ENCODE measurements at places on chromosomes 6 and 20. TPM values are rescaled to one million over a fixed set of nuclear protein-coding genes. Genes with fewer than 3 reads are reported as not detected.

GRCh38 chr6:155380666-155381332 is 66.5 kb upstream of the TFB1M start:
- DNase-seq = no peak

DNA sequence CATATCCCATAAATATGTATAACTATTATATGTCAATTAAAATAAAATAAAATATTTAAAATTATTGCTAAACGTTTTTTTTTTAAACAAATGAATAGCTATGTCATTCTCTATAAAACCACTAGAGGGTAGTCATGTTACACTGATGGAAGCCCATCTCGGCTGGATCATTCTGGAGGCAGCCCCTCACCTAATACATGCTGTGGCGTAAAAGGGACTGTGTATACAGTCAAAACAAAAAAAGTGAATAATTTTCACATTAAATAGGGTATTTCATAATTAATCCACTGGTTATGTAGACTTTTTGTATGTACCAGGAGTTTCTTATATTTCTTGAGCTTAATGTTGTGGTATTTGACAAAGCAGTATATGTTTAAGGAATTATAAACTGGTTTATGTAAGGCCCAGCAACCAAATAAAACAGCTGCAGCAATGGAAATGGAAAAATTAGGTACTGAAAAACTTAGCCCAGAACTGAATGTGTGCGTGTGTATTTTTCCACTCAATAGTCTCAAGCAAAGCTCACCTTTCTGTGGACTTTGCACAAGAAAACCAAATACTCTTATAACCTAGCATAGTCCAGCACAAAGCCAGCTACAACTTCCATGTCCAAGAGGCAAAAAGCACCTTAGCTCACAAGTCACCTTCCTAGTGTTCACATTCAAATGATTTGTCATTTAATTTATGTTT is 81.7 kb downstream of the COL9A1 start:
- no peak for DNase-seq

GRCh38 chr6:110816677-110817076 is 1.4 kb upstream of the CDK19 start:
- no peak for DNase-seq

- DNase-seq = peak; percentile 74
Observed at GRCh38 chr6:20001286-20001685, 164.1 kb downstream of the ID4 start.

- DNase-seq = no peak
Observed at GRCh38 chr6:1619098-1619672, 9.5 kb downstream of the FOXC1 start.

The NKAPL gene
- total RNA-seq = 3.7 TPM

DNA sequence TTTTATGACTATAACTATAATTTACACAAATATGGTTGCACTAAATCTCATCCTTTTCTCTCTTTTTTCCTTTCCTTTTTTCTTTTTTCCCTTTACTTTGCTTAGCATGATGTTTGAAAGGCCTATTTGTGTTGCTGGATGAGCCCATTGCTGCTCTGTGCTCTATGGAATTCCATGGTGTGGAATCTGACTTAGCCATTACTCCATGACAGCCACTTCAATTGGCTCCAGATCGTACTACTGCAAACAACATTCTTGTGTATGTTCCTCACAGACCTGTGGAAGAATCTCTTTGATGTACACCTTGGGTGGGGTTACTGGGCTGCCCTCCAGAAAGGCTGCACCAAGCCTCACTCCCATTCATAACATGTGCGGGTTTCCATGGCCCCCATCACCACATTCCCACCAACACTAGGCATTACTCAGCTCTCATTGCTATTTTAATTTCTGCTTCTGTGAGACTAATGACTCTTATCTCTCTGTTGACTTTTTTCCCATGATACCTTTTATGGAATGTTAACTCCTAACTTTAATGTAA is 979.0 kb downstream of the KIF16B start:
- DNase-seq = no peak

The PSORS1C2 gene
- total RNA-seq = not detected

DNA sequence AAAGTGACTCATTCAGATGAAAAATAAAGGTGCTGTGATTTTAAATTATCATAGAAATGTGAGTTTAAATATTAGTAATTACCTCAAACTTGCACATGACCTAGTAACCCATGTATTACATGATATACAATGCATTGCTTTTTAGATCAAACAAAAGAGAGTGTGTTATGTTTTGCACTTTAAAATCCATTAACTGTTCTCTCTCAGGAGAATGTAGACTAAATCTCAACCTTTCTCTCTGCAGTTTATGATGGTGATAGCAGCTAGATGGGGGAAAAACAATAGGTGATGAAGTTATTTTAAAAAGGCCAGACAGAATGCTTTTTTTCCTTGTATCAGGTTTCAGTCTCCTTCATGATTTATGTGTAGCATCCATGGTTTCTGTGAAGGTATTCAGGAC is 404.4 kb upstream of the RNF217 start:
- DNase-seq = no peak

- DNase-seq = no peak
Observed at GRCh38 chr6:126773112-126773805, 345.2 kb upstream of the RSPO3 start.

DNA sequence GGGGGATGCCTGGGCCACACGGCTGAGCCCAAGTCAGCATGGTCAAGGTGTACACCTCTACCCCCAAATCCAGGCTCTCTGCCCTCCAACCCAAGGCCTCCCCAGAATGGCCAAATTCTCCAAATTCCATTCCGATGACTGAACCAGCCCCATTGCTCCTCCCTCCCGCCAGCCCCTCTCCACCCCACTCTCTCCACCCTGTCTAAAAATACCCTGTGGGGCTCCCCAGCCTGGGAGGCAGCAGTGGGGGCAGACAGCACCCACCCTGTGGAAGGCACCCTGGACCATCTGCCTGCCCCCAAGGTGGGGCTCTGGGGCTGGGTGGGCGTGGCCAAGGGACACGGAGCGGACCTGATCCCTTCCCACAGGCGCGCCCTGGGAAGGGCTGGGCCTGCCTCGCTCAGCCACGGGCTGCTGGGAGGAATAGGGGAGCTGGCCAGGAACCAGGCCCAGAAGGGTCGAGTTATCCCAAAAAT is 11.4 kb downstream of the TEAD3 start:
- DNase-seq = no peak

The CALHM4 gene
- total RNA-seq = not detected

- no peak for DNase-seq
Observed at GRCh38 chr6:118632359-118632758, 19.0 kb downstream of the CEP85L start.

DNA sequence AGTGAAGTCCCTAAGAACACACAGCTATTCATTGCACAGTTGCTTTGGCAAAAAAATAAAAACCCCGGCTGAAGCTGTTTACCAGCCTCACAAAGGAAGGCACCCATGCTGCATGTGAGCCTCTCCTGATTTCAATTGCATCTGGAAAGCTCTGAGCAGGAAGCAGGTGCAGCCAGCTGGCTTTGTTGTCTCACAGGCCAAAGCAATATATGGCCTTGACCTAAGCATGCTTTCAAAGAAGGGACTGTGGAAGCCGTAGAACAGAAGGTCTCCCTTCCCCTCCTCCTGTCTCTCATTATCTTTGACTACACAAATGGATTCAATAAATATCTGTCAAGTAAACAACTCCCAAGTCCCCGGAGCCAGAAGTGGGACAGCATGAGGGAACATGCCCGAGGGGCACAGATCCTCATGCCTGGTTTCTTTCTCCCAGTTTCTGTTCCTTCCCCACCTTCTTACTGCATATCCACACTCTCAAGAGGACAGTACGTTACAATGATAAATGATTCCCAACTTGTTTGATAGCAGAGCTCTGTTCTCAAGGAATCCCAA is 57.2 kb upstream of the PCSK2 start:
- no peak for DNase-seq

The GMPR gene
- 69.7 TPM for total RNA-seq

DNA sequence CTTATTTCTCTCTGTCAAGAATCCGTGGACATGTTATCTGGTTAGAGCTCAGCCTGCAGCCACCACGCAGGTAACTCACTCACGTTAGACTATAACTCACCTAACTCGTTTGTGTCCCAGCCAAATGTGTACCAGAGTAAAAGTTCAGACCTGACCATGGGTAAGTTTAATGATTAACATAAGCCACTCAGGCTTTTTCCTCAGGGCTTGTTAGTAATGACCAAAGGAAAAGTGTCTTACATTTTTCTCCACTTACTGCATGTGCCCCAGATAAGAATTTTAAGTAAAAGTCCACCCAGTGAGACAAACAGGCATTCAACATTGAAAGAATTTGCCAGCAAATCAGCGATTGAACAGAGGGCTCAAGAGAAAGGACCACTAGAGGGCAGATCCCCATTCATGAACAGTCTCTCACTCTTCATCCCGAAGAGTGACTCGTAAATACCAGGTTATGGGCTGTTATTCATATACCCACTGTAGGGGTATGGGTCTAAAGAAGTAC is at the start of gene PKHD1:
TSS of gene PKHD1 (minus strand) at position 116 of the 502 bp plus-strand sequence. CDS start 2,680 bp downstream, outside the sequence.
- DNase-seq = no peak

GRCh38 chr6:149314325-149314905 is 3.1 kb upstream of the TAB2 start:
- no peak for DNase-seq

- DNase-seq = no peak
Observed at GRCh38 chr20:63145156-63145555, 70.8 kb downstream of the YTHDF1 start.

GRCh38 chr20:32429745-32430360 is 71.7 kb downstream of the ASXL1 start:
- peak; percentile 83 for DNase-seq

The CSE1L gene
- 41.3 TPM for total RNA-seq

GRCh38 chr6:71473926-71474325 is 185.3 kb downstream of the OGFRL1 start:
- DNase-seq = peak; percentile 93

- DNase-seq = no peak
Observed at GRCh38 chr6:115570331-115570730, 490.4 kb downstream of the FRK start.

The BPIFB4 gene
- not detected for total RNA-seq

GRCh38 chr6:54992789-54993188 is 146.2 kb downstream of the FAM83B start:
- no peak for DNase-seq

GRCh38 chr20:46243707-46244628 is 64.3 kb downstream of the CDH22 start:
- DNase-seq = no peak

The OR11A1 gene
- total RNA-seq = not detected

DNA sequence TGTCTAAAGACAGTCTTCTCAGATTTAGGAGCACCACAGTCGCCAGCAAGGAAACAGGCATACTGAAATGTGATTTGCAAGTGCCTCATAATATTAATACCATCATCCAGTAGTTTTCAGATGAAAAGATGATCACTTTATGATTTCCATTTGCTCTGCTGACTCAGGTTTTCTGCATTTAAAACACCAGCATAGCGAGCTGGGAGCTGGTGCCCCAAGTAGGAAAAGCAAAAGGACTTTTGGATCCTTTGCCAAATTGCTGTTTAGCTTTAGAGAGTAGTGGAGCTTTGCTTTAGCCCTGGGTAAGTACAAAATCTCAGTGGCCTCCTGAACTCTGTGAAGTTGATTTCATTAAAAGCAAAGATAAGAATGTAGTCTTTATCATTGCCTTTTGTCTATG is 78.5 kb downstream of the JAG1 start:
- no peak for DNase-seq

DNA sequence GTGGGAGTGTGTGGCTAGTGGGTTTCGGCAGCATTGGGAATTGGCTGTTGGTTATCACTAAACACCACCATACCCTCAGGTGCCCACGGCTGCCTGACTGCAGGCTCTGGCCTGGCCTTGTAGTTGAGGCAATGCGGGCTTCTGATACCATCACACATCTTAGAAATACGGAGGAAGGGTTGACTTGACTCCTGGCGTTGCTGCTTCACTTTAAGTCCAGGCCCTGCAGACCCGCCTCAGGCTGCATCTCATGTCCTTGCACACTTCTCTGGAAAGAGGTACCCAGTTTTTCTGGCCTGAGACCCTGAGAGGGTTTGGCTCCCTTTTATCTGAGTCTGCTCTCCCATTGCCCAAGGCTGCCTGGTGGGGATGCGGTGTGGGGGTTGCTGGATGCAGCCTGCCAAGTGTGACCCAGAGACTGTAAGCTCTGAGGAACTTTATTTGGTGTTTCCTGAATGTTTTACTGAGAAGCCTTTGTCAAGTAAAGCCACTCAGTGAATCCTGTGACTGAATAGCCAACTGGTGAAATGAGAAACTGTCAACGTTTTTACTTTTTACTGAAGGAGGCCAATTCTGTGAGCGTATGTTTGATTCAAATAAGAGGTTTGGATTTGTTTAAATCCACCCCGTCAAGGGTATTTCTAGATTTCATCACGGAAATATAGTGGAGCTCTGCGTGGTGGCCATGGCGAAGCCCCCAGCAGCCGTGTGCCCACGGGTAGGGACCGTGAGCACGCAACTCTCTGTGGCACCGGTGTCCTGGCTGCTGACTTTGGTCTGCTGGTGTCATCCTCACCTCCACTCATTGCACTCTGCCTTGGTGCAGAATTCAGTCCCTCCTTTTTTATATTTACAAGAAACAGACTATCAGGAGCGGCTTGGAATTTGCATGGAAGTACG is 160.1 kb downstream of the DTNBP1 start:
- no peak for DNase-seq

DNA sequence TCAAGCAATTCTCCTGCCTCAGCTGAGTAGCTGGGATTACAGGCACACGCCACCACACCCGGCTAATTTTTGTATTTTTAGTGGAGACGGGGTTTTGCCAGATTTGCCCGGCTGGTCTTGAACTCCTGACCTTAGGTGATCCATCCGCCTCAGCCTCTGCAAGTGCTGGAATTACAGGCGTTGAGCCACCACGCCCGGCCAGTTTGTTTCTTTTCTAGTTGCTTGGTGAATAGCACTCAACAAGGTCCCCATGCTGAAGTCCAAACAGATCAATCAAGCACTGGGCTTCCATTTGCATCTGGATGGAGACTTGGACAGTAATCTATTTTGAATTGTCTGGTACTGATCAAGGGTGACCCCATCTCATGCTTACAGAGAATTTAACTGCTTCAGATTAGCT is 108.9 kb upstream of the FOXO3 start:
- no peak for DNase-seq

DNA sequence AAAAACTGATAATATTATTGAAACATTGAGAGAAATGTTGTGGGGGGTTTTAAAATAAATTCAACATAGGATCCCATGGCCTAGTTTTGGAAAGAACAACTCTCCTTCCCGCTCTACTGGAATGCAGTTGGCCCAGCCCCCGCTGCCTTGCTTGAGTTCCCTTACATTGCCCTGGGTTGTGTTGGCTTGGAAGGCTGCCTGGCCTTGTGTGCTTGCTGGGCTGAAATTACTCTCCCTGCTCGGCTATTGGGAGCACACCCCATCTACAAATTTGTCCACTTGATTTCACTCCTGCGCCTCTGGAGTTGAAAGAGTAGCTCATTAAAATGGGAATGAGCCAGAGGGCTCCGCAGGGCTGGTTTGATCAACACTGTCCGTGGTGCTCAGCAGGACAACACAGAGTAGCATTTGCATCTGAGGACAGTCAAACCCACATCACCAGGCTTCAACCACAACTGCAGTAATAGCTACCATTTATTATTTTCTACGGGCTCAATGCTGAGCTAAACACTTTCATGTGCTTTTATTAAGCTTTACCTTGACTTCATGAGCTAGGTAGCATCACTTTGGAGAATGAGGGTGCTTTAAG is 35.2 kb downstream of the DOK5 start:
- DNase-seq = no peak

The C6orf52 gene
- total RNA-seq = 1.2 TPM

GRCh38 chr6:23137611-23138010 is 568.2 kb downstream of the HDGFL1 start:
- no peak for DNase-seq

The RAET1G gene
- total RNA-seq = 0.32 TPM
